Activated naive CD8-positive, alpha-beta T cell treated with anti-CD3 and anti-CD28 coated beads for 36 hours (primary cell): ENCODE measurements at places on chromosomes 5 and 9. TPM values are rescaled to one million over a fixed set of nuclear protein-coding genes. Genes with fewer than 3 reads are reported as not detected.

GRCh38 chr5:91141642-91142041 is 241.5 kb downstream of the ARRDC3 start:
- DNase-seq, result no peak
- peaks cover 7% of the 10 kb centered on the region for H3K4me1 ChIP-seq
- no peak overlapping the region for H3K27ac ChIP-seq
- no peak overlapping the region for H3K4me3 ChIP-seq
- peaks cover 6% of the 10 kb centered on the region for H3K27me3 ChIP-seq
- H3K36me3 ChIP-seq, result no peaks in the 10 kb centered on the region

- H3K4me1 ChIP-seq, result peaks cover 27% of the 10 kb centered on the region
- no peak overlapping the region for H3K27ac ChIP-seq
- no peaks in the 10 kb centered on the region for H3K27me3 ChIP-seq
- DNase-seq, result no peak
- peaks cover 8% of the 10 kb centered on the region for H3K36me3 ChIP-seq
- no peak overlapping the region for H3K4me3 ChIP-seq
Measured at GRCh38 chr5:16534280-16534679, 68.7 kb upstream of the ZNF622 start.

DNA sequence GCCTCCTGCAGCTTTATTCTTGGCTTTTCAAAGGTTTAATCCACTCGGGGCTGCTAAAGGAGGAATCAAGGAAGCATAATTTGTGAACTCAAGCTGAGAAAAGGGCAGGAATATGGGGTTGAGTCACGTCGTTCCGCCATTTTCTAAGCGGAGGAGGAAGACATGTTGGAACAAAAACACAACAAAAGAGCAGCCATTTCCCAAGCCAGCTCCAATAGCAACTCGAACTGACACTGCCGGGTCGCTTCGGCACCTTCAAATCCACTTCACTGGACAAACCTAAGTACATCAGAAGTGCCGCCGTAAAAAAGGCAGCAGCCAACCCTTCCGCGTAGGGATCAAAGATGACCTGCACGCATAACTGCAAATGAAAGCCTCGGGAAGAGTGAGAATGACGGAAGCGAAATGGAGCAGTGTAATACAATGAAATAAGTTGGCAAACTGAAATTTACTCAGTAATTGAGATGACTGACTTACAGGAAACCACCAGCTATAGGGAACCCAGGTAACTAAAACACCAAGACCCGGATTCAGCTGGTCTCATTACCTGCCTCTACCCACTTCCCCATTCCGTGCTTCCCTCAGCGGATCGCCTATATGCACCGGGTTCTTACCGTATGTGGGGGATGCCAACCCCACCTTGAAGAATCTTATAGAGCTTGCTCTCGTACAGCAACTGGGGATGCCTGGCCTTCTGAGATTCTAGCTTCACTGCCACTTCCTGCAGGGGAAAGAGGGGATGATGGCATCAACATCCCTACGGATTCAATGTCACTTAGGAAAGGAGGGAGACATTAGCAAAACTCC is 1.6 kb downstream of the CSNK1A1 start:
- peak overlapping the region; percentile 97 for H3K4me3 ChIP-seq
- no peaks in the 10 kb centered on the region for H3K27me3 ChIP-seq
- peaks cover 38% of the 10 kb centered on the region for H3K4me1 ChIP-seq
- H3K36me3 ChIP-seq, result peaks cover 51% of the 10 kb centered on the region
- H3K27ac ChIP-seq, result peak overlapping the region; percentile 94
- peak; percentile 32 for DNase-seq

Gene TMEM174
- not detected for total RNA-seq

DNA sequence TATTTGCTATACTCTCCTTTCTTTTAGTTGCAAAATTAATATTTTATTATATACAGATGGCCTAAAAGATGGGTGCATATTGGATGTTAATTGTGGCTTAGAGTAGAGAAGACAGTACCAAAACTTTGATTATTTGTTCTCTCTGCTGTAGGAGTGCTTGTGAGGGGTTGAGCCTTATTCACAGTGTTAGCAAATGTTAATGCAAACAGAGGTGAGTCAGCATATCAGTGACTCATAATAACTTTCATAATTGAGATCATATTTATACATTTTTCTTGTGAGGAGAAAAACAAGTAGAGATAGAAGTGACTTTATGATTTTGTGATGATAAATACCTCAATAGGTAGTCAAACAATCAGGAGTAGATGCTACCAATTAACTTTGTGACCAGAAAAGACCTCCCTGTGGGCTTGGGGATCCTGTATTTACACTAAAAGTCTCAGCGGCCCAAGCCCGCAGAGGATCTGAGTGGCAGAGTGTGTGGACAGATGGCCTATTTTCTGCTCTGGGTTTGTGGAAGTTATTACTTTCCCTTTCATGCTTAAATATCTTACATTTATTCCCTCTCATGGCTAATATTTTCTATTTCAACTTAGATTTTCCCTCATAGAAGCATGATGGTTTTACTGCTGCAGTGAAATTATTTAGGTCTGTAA is 226.5 kb downstream of the TAF11L14 start:
- no peaks in the 10 kb centered on the region for H3K36me3 ChIP-seq
- no peaks in the 10 kb centered on the region for H3K4me1 ChIP-seq
- H3K27ac ChIP-seq, result no peak overlapping the region
- H3K4me3 ChIP-seq, result no peak overlapping the region

DNA sequence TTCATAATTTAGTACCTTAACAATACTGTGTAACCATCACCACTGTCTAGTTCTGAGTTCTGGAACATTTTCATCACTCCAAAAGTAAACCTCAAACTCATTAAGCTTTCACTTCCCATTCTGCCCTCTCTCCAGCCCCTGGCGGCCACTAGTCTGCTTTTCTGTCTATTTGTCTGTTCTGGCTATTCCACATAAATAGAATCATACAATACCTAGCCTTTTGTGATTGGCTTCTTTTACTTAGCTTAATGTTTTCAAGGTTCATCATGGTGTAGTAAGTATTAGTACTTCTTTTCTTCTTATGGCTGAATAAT is 138.7 kb downstream of the RAPGEF6 start:
- H3K4me3 ChIP-seq, result no peak overlapping the region
- peaks cover 24% of the 10 kb centered on the region for H3K4me1 ChIP-seq
- no peaks in the 10 kb centered on the region for H3K27me3 ChIP-seq
- H3K36me3 ChIP-seq, result peaks cover 49% of the 10 kb centered on the region

GRCh38 chr9:10678790-10679189 is 66.0 kb upstream of the PTPRD start:
- H3K27me3 ChIP-seq, result no peaks in the 10 kb centered on the region
- no peaks in the 10 kb centered on the region for H3K4me1 ChIP-seq
- no peak overlapping the region for H3K4me3 ChIP-seq
- no peak for DNase-seq

DNA sequence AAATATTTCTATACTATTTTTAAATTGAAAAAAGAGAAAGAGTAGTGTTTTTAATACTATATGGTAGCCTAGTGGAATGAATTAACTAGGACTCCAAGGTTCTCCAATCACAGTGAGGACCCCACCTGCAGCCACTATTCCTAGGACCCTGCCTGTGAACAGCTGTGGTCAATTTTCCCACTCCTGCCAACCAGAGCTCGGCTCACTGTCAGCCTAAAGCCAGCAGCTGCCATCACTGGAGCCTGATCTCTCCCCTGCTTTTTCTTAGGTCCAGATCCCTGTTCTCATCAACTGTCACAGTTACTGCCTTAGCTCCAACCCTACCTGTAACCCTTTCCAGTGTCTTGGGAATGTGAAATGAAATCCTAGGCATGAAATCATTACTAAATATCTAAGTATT is 25.3 kb downstream of the ARSB start:
- peaks cover 13% of the 10 kb centered on the region for H3K36me3 ChIP-seq
- no peaks in the 10 kb centered on the region for H3K4me1 ChIP-seq
- DNase-seq, result no peak
- H3K4me3 ChIP-seq, result no peak overlapping the region
- no peak overlapping the region for H3K27ac ChIP-seq

GRCh38 chr5:77773734-77774280 is 2.3 kb downstream of the TBCA start:
- H3K27me3 ChIP-seq, result peaks cover 3% of the 10 kb centered on the region
- peaks cover 34% of the 10 kb centered on the region for H3K36me3 ChIP-seq

Gene GAPT
- total RNA-seq, result 0.23 TPM

DNA sequence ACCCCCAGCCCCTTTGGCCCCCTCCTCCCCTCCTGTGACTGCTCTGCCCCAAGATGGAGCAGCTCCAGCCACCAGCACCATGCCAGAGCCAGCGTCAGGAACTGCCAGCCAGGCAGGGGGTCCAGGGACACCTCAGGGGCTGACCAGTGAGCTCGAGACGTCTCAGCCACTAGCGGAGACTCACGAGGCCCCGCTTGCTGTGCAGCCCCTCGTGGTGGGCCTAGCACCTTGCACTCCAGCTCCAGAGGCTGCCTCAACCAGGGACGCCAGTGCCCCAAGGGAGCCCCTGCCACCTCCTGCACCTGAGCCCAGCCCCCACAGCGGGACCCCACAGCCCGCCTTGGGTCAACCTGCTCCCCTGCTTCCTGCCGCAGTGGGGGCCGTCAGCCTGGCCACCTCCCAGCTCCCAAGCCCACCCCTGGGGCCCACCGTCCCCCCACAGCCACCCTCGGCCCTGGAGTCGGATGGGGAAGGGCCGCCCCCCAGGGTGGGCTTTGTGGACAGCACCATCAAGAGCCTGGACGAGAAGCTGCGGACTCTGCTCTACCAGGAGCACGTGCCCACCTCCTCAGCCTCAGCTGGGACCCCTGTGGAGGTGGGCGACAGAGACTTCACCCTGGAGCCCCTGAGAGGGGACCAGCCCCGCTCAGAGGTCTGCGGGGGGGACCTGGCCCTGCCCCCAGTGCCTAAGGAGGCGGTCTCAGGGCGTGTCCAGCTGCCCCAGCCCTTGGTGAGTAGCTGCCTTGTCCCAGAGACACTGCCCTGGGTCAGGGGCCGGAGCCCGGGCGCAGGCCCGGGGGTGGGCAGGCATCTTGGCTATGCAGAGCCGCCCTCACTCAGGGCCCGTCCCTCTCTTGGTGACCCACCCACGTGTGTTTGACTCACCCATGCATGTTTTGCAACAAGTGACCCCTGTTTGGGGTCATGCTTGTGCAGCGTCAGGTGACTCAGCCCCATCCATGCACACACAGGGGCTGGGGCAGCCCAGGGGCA is 105.2 kb downstream of the WNK2 start:
- no peak overlapping the region for H3K4me3 ChIP-seq
- DNase-seq, result no peak
- no peak overlapping the region for H3K27ac ChIP-seq
- H3K36me3 ChIP-seq, result no peaks in the 10 kb centered on the region
- no peaks in the 10 kb centered on the region for H3K4me1 ChIP-seq

Gene PCA3
- total RNA-seq, result not detected

GRCh38 chr9:27377147-27377807 is 80.3 kb upstream of the EQTN start:
- H3K4me1 ChIP-seq, result peaks cover 12% of the 10 kb centered on the region
- no peaks in the 10 kb centered on the region for H3K36me3 ChIP-seq
- no peak overlapping the region for H3K4me3 ChIP-seq
- no peak overlapping the region for H3K27ac ChIP-seq
- H3K27me3 ChIP-seq, result peaks cover 8% of the 10 kb centered on the region
- no peak for DNase-seq

- H3K36me3 ChIP-seq, result peaks cover 5% of the 10 kb centered on the region
- H3K4me3 ChIP-seq, result no peak overlapping the region
- H3K27ac ChIP-seq, result no peak overlapping the region
- peaks cover 42% of the 10 kb centered on the region for H3K4me1 ChIP-seq
- DNase-seq, result no peak
- H3K27me3 ChIP-seq, result no peaks in the 10 kb centered on the region
Measured at GRCh38 chr9:124389146-124389939, 25.9 kb downstream of the PSMB7 start.

Gene ZDHHC11B
- total RNA-seq, result not detected

Gene C9orf153
- not detected for total RNA-seq
